ENCODE measurements at places on chromosomes 1 and 21.

DNA sequence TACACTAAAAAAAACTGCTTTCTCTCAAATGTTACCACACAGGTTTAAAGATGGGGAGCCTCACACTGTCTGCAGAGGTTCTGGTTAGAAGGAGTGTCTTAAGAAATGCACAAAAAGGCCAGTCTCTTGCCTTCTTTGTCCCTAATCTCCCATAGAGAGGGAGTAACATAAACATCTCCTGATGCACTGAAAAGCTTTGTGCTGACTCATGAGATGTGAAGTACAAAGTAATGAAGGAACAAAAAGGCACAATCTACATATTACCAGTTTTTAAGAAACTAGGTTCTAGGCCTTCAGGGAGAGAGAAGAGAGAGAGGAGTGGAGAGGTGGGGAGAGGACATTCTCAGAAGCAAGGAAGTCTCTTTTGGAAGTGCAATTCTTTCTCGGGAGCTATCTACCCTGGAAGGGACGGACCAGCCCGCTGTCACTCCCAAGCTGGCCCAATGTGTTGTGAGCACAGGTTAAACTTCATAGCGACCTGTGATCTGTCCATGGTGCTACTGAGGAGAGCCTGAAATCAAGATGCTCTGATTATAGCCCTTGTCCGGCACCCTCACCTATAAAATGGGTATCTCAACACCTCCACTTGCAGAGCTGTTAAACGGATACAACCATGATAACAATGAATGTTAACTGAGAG is 458.1 kb downstream of the DISC1 start:
- no peak for DNase-seq

DNA sequence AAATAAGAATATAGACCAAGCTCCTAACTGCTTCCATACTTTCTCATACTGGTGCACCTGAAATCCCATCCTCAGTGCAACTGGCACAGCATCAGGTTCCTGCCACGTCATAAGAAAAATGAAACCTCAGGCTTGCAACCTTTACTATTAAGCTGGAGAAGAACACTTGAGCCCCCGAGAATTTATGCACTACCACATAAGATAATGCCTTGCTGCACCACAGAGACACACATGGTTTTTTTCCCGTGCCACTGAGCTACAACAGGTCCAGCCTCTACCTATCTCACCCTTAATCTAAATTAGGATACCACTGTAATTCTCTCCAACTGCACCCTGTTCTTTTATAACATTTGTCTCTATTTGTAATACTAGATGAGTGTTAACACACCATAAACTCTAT is 174.5 kb downstream of the DENND1B start:
- no peak for DNase-seq

- no peak for DNase-seq
Observed at GRCh38 chr1:246283771-246284410, 223.2 kb downstream of the SMYD3 start.

DNA sequence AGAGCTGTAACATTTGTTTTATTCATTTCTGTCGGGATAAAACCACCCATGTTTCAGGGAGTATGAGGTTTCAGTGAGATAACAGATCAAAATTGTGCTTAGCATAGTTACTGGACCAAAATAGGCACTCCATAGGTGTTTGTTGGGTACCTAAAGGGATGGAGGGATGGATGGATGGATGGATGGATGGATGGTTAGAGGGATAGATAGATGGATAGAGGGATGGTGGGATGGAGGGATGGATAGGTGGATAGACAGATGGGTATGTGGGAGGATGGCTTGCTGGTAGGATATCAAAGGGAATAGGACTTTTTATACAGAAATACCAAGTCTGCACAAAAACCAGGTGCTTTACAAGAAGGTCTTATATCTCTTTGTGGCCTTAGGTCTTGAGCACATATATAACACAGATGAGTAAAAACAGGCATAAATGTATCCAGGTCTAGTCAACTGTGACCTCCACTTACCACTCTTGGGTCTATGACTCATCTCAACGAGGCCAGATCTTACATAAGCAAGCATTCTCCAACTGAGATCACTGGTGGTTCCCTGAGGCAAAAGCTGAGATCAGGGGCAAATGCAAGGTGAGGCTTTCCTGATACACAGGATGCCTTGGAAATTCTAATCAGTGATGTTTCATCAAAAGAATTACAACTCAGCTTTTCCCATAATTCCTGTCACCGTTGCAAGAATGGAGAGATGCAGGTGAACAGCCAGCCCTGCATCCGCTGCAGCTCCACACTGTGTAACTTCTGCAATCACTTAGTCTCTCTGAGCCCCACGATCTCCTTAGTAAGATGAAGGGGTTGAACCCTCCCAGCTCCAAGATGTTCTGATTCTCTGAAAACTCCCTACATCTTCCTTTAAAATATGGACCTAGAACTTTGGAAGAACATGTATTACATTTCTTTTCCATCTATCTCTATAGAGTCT is 32.0 kb downstream of the PTAFR start:
- no peak for DNase-seq

- no peak for DNase-seq
Observed at GRCh38 chr1:60483509-60483908, 409.9 kb upstream of the C1orf87 start.

DNA sequence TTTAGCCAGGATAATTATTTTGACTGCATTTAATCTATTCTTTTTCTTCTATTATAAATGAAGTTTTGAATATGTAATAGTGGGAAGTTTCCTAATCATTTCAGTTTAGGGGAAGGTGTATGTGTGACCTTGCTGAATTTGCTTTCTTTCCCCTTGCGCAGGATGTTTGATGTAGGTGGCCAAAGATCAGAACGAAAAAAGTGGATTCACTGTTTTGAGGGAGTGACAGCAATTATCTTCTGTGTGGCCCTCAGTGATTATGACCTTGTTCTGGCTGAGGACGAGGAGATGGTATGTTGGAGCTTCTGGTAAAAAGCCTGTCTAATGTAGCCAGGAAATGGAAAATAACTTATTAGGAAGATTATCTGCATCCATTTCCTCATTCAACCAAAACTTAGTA is 33.4 kb downstream of the GNAT2 start:
- no peak for DNase-seq

DNA sequence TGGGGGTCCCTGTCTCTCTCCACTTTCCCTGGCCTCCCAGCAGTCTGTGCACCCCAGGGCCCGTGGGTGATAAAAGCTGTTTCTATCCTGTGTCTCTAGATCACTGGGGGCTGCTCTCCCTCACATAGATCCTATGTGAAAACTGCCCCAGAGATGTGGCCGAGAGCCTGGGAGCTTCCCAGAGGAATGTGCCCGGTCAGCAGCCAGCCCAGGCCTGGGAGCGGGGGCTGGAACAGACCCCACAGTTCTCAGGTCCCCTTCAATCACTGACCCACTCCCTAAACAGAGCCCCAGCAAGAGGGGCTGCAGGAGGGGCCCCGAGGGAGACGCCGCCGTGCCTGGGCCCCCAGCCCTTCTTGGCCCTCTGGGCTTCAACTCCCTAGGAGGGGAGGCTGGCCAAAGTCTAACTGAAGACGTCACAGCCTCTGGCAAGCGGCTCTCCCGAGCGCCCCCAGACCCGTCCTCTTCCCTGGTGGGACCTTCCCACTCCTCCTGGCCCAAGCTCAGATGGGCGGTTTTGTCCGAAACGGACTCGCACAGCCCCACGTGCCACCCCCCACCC is 403 bp downstream of the MXRA8 start:
- DNase-seq, result no peak

DNA sequence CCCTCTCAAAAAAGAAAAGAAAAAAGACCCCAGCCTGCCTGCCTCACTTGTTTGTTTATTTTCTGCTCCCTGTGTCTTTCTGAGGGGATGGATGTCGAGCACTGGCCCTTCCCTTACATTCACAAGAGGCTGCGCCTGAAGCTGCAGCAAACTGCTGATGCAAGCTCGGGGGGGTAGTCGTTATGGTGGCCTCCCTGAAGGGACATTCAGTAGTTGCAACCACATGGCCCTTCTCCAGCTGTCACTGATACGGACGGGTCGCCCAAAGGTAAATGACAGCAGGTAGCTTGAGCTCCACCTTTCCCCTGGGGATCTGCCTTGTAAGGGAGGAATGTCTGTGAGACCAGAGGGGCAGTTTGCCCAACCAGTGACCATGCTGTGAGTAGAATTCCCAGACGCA is 17.7 kb downstream of the PLEKHM2 start:
- DNase-seq, result no peak

DNA sequence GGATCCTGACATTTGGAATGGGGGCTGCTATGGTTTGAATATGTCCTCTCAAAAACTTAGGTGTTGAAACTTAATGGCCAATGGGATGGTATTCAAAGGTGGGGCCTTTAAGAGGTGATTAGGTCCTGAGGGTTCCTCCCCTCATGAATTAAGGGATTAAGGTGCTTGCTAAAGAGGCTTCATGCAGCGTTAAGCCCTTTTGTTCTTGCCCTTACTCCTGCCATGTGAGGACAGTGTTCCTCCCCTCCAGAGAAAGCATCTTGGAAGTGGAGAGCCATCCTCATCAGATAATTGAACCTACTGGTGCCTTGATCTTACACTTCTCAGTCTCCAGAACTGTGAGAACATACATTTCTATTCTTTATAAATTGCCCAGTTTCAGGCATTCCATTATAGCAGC is 146.6 kb downstream of the KCNJ6 start:
- DNase-seq, result no peak

- DNase-seq, result no peak
Observed at GRCh38 chr1:114315631-114316030, 162.0 kb upstream of the SYT6 start.

DNA sequence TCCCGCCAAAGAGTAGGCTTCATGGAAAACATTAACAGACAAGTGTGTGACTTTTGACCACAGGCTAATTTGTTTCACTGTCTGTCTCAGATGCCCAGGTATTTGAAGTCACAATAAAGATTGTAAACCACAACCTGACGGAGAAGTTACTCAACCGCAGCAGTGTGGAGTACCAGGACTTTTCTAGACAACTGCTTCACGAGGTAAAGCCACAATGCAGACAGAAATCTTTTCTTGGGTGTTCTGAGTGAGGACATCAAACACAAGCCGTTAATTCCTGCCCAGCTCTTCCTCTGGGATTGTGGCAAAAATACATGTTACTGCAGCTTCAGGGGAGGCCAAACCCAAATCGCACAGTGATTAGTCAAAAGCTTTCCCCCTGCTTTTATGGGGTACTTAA is 31.0 kb downstream of the UMODL1 start:
- no peak for DNase-seq

GRCh38 chr1:112359961-112360767 is 35.9 kb upstream of the CTTNBP2NL start:
- DNase-seq, result peak; percentile 87

GRCh38 chr1:4527819-4528218 is 126.6 kb upstream of the AJAP1 start:
- DNase-seq, result no peak

- no peak for DNase-seq
Observed at GRCh38 chr21:45578176-45578801, 36.0 kb upstream of the SLC19A1 start.

GRCh38 chr21:29175408-29176134 is 45.1 kb downstream of the MAP3K7CL start:
- DNase-seq, result no peak

DNA sequence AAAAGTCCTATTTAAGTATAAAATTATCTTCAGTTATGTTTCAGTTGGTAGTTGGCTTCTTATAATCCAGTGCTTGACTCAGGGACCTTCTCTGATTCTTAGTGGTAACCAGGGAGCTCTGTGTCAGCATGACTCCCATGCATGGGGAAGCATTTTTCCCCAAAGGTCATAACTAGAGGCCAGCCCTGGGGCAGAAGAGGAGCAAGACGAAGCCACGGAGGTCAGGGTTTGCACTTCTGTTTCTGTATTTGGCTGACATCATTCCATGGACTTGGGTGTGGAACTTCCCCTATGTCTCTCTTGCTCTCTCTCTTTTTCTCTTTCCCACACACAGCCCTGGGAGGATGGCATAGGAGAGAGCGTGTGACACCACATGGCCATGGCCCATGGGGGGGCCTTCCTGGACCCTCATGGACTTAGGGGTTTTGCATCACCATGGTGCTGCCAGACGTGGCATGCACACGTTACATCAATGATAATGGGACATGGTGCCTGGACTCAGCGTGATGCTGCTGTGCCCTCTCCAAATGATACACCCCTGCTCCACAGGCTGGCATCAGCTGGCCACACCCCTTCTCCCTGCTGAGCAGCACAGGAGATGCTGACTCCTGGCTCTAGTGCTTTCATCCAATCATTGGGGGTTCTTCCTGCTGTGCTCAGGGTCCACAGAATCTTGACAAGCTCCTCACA is 260.5 kb downstream of the KCNJ6 start:
- DNase-seq, result no peak

DNA sequence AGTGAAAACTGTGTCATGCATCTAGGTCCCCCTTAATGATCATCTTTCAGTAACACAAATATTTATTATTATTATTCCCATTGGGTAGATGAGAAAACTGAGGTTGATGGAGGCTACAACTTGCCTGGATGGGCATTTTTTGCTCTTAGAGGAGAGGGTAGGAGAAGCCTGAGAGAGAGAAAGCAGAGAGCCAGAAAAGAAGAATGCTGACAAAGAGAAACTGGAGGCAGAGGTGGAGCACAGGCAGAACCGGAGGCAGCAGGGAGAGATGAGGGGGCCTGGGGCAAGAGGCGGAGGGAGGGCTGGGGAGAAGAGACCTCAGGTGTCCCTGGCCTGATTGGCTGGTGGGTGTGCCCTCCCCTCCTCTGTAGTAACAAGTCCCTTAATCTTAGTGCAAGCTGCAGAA is 4.1 kb downstream of the BLACAT1 start:
- DNase-seq, result no peak

DNA sequence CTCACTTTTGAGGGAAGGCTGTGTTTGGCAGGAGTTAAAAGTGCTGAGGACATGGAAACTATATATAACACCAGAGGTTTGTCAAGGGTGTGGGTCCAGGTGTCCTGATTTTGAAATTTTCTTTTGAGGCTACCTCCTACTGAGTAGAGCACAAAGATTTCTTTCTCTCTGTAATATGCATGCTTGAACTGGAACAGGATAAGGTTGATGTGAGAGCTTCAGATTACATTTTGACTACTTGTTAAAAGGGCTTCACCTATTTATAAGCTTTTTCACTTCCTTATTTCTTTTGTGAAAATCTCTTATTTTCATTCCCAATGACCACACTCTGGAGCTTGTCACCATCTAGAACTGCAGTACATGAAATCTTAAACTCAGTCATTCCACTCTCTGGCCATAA is 59.8 kb upstream of the PLA2G4A start:
- no peak for DNase-seq

Data from tibial artery (tissue), 4 donors.